ENCODE measurements at places on chromosomes 3 and 15.

DNA sequence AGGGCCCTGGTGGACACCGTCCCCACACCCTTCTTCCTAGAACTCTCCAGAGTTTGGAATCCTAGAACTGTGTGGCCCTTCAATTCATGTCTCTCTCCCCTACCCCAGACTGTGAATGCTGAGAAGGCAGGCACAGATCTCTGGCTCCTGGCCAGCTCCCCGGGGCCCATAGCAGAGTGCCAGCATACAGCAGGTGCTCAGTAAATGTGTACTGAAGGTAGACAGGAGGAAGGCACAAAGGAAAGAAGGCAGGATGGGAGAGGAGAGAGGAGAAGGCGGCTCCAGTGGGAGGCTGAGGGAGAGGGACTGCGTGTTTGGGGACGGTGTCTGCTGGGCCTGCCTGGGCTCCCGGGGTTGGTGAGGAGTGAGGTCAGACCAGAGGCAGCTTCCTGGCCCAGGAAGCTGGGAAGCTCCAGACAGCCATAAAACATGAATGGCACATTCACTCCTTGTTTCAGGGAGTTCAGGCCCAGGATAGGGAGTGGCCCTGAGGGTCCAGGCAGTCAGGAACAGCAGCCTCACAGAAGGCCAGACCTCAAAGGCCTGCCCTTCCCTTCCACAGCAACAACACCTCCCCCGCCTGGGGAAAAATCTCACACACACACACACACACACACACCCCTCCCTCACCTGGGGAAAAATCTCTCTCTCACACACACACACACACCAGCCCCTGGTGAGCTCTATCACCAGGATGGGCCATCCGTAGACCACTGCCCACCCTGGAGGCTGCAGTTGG is 137.1 kb upstream of the PRR20G start:
- no peak for DNase-seq

DNA sequence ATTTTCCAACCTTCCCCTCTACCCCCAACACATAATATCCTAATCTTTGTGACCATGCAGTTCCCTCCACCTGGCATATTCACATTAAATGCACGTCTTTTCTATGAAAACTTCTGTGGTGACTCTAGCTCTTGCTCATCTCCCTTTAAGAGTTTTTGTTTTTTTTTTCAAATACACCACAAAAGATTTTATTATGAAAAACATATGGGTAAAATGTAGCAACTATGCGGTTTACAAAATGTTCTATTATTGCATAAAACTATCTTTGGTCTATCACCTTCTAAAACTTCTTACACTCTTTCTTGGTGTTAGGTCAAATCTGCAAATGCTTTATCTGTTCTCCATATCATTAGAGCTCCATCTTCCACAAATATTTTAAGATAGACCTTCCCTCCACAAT is 38.6 kb upstream of the ADGRG7 start:
- DNase-seq = no peak

DNA sequence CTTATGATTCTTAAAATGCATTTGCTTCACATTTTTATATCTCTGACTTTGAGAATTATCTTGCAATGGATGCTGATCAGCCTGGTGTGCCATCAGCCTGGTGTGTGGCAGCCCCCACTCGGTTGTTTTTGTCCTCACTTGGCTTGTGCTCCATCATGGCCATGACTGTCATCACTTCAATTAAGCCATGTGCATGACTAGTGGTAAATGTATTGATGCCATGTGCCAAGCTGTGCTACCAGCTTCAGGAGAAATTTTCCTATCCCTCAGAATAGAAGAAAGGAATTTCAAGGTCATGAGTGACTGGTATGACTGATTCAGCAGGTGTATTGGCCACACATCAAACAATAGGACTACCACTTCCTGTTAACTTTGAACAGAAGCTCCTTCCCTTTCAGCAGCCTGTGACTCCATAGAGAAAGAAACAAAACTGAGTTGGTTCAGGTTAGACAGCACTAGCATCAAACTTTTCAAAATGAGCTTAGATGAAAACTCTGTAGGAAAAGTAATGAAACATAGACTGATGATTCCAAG is 251.7 kb downstream of the GRM7 start:
- no peak for DNase-seq

GRCh38 chr3:109952924-109953323 is 615.6 kb upstream of the DPPA4 start:
- no peak for DNase-seq

GRCh38 chr3:24156466-24156865 is 211.4 kb downstream of the NR1D2 start:
- no peak for DNase-seq

DNA sequence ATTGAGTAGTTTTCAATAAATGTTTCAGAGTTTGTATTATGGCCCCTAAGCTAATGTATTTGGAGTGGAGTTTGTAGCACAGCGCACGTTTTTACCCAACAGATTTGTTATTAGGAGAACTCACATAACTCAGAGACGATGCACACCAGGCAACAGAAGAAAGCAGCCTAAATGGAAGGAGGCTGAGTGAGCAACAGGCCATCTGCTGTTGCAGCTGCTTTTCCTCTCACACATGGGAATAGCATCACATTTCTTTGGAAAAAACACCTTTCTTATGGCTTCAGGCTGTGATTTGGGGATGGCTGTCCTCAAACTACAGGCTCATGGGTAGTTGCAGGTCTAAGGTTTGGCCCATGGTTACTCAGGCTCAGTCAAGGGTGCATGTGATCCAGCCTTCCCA is 469.3 kb upstream of the MCTP2 start:
- DNase-seq = no peak

DNA sequence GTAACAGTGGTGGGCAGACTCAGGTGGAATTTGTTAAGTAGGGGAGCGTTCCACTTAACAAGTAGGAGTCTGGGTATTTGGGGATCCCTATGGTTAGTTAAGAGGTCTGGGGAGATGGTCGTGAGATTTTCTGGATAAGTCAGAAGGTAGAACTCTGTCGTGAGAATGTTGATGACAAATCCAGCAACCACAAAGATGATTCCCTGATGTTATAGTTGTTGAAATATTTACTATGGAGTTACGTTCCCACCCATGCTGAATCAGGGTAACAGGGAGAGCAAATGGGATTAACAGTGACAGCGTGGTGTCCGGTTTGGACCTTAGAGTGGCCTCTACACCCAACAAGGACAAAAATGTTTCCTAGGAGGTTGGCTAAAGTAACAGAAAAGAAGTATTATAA is 110.8 kb downstream of the MFSD1 start:
- DNase-seq = no peak

- DNase-seq = no peak
These were observed 56.6 kb upstream of the PLXND1 start for GRCh38 chr3:129663045-129663446.

- DNase-seq = no peak
These were observed 39.4 kb upstream of the SMAD3 start for GRCh38 chr15:67025719-67026609.

DNA sequence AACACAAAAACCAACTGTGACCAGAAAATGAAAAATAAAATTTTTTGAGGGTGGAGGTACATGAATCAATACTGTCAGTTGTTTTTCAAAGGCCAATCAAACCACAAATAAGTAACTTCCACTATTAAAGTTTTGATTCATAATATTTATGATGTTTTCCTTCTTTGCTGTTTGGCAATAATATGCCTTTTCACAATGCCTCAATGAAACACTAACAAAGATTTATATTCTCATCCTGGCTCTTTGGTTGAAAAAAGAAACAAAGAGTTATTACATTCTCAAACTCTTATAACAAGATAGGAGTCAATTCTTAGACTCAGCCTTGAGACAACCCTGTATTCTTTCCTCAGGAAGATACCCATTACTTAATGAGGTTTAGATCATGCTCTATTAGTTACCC is 63.1 kb downstream of the C3orf70 start:
- DNase-seq = no peak

DNA sequence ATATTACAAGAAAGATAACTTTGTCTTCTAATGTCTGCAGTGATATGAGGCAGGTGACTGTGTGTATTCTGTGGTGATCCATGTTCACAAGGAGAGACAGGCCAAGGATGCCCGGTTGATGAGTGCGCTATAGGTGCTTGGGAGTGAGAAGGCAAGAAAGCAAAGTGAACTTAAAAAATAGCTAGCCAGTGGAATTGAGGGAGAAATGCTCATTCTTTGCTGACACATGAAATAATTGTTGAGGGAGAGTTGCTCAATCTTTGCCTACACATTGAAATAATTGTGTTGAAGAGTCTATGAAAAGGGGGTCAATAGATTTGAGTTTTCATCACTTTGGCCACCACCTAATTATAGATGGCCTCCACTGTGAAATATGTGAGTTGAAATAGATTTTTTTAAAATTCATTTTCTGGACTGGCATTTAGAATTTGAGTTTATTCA is 156.3 kb downstream of the LPP start:
- no peak for DNase-seq

DNA sequence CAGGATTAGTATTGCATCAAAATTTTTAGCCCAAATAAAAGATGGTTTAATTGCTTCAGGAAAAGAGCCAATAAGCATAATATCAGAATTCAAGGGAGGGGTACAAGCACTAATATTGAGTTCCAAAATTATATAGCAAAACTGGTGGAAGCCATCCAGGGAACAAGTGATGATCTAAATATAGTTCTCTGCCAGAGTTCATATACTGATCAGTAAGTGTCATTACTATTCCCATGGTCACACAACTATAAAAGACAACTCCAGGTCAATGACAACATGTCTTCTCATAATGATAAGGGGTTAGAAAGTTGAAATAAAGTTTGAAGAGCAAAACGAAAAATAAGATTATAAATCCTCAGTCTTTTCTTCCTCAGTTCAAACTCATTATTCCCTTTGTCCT is 57.4 kb downstream of the ZNF280D start:
- no peak for DNase-seq

GRCh38 chr3:192914848-192915247 is 2.8 kb downstream of the MB21D2 start:
- DNase-seq = no peak

DNA sequence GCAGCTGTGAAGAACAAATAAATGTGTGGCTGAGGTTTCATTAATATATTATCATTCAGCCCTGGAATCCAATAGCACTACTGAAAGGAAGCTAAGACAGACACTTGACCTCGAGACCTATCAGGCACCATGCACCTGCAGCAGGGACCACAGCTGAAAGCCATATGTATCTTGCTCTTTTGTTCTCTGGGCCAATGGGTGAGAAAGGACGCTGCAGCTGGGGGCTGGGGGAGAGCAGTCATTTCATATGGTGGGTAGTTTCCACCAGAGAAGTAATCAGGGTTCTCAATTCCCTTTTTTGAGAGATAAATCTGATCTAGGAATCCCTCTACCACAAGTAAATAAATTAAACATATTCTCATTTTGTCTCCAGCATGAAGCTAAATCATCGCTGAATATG is 225.6 kb upstream of the STRIT1 start:
- no peak for DNase-seq

DNA sequence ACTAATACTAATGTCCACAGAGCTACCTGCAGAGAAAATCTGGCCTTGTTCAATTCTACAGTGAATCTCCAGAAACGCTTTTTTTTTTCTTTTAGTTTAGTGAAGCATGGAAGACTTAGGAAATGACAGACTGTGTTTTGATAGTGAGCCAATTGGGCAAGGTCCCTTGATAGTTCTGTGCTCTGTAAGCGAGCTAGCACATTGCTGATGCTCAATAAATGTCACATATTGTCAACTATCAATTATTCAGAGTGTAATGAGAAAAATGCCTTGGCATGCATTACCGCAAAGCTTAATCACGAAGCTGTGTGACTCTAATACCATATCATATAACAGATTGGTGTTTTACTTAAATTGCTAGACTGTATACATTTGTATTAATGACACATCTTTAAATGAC is 5.2 kb upstream of the C3orf85 start:
- DNase-seq = no peak

DNA sequence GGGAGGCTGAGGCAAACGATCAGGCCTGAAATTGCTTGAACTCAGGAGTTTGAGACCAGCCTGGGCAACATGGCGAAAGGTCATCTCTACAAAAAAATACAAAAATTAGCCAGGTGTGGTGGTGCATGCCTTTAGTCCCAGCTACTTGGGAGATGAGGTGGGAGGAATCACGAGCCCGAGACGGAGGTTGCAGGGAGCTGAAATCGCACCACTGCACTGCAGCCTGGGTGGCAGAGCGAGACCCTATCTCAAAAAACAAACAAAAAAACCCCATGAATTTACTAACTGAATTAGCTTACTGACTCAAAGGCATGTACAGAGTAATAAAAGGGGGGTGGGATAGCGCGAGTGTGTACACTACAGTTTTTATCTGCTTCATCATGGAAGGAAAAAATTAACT is 19.3 kb downstream of the ARF4 start:
- DNase-seq = no peak

- DNase-seq = no peak
These were observed 31.5 kb upstream of the RPS17 start for GRCh38 chr15:82571722-82572222.

GRCh38 chr15:55768670-55769185 is 25.8 kb upstream of the PRTG start:
- DNase-seq = no peak

DNA sequence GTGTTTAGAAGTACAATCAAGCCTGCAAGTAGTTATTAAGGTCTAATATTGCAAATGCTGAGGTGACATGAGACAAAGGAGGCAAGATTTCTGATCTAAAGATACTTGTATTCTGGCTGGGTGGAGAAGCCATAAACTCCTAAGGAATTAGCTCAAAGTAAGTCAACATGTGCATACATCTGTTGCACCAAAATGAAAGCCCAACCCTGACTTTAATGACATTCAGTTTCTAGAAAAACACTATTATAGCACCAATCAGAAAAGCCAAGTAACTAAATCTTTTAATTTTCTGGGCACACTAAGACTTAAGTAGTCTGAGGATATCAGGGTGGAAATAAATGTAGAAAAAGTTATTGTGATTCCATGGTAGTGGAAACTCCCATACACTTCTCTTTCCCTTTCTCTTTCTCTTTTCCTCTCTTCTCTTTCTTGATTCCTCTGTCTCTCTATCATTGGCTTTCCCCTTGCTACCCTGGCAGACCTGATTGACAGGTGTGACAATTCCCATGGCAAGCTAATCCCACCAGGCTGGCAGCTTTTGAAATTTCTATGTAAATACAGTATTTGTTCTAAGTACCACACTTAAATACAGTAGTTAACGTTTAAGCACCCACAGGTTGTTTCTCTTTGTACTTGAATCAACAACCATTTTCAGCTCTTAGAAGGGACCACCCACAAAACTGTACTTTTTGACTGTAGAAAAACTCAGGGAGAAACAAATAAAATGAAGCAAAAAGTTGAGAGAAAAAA is 528.4 kb upstream of the SEMA6D start:
- DNase-seq = no peak

All from NCI-H1930 (cell line).